Left kidney (tissue), 8 donors: ENCODE measurements at places on chromosomes 6 and 20. TPM values are rescaled to one million over a fixed set of nuclear protein-coding genes. Genes with fewer than 3 reads are reported as not detected.
A peak's percentile ranks its signal among the peaks of the same experiment; 100 is the strongest.

DNA sequence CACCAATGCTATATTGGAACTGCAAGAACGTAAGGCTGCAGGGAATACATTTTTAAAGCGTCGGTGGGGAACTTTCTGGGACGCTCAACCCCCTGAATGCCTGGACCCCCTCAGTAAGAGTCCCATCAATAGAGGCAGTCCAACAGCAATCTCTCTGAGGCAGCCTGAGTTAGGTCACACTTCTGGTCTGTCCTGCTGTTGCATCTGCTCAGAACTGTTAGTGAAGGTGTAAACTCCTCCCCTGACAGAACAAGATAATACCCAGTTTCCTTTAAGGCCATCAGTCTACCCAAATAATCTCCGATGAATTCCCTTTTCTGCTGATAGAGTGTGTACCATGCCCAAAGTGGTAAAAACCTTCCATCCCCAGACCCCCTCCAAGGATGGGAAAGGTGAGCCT, 1.1 kb upstream of the RNGTT start:
- DNase-seq, result no peak

DNA sequence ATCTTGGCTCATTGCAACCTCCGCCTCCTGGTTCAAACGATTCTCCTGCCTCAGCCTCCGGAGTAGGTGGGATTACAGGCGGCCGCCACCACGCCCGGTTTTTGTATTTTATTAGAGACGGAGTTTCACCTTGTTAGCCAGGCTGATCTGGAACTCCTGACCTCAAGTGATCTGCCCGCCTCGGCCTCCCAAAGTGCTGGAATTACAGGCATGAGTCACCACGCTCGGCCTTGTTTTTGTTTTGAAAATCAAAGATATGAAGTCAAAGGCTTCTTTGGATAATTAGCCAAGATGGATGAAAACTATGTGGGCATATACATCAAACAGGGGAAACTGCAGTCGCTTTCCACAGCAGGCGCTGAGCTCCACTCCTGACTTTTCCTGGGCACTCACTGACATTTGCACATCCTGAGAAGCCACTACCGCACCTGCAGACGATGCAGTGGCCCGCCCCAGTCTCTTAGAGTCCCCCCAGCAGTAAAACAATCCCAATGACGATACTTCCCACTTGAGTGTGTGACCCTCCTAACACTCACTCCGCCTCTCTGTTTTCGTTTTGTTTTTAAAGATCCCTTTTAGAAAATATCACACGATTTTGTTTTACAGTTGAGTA, 44.1 kb downstream of the GJA1 start:
- DNase-seq, result no peak

KIAA0408 gene
- polyA plus RNA-seq, result 4.4 TPM

GPR6 gene
- polyA plus RNA-seq, result not detected

- peak; percentile 3 for DNase-seq
These were observed 70.8 kb upstream of the AHI1 start for GRCh38 chr6:135568379-135568778.

DNA sequence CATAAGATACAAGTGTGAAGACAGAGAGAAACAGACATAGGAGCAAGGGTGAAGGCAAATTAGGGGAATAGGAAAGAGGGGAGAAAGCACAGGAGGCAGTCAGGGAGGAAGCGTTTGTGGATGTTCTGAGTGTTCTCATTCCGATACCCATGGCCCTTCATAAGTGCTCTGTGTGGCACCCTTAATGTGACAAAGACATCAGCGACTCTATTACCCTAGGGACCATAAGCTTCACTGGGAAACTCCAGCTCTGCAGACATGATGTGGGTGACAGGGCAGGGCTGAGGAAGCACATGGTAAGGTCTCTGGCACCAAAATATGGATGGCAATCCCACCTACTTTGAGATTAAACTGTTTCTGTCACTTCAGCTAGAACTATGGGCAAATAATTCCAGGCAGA, 33.0 kb downstream of the F13A1 start:
- no peak for DNase-seq

- no peak for DNase-seq
These were observed 80.4 kb upstream of the ZNF184 start for GRCh38 chr6:27553123-27553904.

CNR1 gene
- 1.5 TPM for polyA plus RNA-seq

DNA sequence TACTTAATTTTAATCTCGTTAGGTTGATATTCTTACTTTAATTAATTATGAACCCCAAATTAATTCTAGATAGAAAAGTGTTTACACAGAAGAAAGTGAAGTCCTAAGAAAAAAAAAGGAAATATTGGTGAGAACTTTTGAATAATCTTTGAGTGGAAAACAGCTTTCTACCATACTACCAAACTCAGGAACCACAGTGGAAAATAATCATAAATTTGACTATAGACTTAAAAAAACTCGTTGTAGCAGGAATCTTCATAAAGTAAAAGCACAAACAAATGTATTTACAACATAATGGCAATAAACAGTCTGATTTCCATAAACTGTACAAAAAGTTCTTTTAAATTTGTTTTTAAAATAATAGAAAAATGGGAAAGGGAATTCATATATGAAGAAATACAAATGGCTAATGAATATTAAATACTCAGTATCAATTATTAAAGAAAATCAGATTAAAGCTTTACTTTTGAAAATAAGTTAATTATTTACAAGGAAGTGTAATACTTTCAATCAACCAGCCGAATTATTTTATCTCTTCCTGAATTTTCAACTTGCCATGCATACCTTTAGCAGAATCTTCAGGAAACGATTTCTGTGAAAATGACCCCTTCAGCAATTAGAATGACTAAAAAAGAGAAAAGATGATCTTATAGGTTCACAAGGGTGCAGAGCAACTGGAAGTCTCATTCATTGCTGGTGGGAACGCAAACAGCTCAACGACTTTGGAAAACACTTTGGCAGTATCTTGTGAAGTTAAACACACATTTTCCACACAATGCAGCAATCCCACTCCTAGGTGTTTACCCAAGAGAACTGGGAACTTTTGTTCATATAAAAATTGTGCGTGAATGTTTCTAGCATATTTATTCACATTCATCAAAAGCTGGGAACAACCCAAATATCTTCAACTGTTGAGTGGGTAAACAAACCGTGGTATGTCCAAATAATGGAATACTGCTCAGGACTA, 38.5 kb upstream of the BMP6 start:
- no peak for DNase-seq
